ENCODE measurements at places on chromosomes 2 and 18.

GRCh38 chr2:85753525-85754312 is at the start of gene ATOH8:
ATOH8 (plus strand) TSS chr2:85753991; CDS start chr2:85754190, 199 bp downstream.
- DNase-seq: no peak

- no peak for DNase-seq
These were observed 5.1 kb downstream of the AGPS start for GRCh38 chr2:177397481-177398289.

DNA sequence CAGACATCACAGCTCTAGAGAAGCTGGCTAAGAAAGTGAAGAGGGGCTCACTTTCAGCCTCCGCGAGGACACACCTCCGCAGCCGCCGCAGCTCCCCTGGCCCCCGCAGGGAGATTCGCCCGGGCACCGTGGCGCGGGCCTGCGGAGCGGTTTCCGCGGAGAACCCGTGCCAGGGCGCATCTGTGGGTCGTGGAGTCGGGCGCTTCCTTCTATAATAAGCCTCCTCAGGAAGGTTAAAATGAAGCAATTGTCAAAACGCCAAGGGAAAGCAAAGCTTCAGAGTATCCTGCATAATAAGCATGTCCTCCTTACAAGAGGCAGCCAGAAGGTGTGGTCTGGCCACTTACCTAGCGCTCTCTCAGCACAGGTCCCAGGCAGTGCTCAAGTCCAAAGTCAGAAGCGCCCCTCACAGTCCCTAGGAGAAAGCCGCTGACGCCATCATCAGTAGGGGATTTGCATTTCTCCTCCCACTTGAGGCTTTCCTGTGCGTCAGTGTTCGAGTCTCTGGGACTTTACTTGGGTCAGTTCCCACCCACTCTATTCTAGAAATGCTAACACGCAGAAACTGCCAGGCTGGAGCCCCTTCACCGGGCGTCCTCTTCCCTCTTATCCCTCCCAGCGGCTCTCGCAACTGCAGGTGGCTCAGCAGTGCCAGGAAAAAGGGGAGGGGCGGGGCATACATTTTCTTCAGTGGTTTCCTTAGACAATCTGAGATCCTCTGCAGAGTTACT is at the start of gene STAT4:
TSS of gene STAT4 (minus strand) at position 395 of the 731 bp plus-strand sequence. CDS start 2,791 bp downstream, outside the sequence.
- DNase-seq: no peak

GRCh38 chr2:159225025-159226016 is 61.2 kb downstream of the WDSUB1 start:
- DNase-seq: no peak

DNA sequence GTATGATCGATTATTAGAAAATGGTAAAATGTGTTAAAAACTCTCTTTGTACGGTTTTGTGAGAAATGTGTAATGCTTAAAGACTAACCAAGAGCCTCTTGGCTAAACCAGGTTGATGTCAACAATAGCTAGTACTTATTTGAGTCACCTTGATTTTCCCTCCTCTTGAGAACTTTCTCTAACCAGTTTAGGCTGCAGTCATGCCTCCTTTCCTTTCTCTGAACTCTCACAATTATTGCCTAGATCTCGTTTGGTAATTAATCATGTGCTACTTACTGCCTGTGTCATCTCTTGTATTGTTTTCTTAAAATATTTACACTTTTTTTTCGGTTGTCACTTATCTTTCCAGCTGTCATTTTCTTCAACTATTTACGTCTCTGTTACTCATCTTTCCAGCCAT is 1.1 kb upstream of the EPC2 start:
- no peak for DNase-seq

- DNase-seq: no peak
These were observed 800.9 kb downstream of the LRP1B start for GRCh38 chr2:141329964-141330363.

DNA sequence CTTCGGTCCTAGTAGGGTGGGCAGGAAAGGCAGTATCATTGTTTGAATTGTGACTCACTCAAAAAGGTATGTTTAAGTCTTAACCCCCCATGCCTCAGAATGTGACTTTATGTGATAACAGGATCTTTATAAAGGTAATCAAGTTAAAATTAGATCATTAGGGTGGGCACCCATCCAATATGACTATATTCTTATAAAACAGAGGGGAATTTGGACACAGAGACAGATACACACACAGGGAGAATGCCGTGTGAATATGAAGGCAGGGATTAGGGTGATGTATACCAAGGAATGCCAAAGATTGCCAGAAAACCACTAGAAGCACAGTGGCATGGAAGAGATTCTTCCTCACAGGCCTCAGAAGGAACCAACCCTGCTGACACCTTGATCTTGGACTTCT is 281.8 kb downstream of the CLIP4 start:
- DNase-seq: no peak

DNA sequence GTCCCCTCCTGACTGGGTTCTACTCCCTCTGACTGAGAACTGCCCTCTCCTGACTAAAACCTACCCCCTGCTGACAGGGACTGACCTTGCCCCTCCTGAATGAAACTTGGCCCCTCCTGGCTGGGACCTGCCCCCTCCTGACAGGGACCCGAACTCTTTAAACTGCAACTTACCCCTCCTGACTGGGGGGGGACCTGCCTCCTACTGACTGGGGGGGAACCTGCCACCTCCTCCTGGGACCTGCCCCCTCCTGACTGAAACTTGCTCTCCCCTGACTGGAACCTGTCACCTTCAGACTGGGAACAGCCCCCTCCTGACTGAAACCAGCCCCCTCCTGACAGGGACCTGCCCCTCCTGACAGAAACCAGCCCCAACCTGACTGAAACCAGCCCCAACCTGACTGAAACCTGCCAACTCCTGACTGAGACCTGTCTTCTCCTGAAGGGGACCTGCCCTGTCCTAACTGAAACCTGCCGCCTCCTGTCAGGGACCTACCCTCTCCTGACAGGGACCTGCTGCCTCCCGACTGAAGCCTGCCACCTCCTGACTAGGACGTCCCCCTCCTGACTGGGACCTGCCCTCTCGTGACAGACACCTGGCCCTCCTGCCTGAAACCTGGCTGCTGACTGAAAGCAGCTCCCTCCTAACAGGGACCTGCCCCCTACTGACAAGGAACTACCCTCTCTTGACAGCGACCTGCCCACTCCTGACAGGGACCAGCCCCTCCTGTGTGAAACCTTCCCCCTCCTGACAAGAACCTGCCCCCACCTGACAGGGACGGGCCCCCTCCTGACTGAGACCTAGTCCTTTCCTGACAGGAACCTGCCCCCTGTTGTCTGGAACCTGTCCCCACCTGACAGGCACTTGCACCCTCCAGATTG is 87.1 kb downstream of the PXDN start:
- DNase-seq: no peak

DNA sequence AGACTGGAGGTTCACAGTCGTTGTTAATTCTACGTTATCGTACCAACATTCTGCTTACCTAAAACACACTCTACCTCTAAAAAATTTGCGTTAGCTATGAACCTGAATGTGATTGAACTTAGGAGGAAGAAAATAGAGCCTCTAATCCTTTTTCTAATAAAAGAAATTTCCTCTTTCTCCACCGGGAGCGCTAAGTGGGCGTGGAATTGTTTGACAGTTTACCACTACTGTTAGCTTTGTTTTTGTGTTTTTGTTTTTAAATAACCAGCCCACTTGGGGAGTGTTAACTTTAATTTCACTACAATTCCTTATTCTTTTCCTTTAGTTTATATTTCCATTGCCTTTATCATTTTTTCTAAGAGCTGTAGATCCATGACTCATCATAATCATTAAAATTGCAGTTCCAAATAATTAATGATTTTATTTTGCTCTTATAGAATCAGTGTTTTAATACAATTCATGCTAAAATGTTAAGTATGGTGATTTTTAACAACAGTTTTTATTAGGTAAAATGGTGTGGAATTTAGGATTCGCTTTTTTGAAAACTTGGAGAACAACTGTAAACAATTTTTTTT is 55.0 kb upstream of the ITM2C start:
- no peak for DNase-seq

DNA sequence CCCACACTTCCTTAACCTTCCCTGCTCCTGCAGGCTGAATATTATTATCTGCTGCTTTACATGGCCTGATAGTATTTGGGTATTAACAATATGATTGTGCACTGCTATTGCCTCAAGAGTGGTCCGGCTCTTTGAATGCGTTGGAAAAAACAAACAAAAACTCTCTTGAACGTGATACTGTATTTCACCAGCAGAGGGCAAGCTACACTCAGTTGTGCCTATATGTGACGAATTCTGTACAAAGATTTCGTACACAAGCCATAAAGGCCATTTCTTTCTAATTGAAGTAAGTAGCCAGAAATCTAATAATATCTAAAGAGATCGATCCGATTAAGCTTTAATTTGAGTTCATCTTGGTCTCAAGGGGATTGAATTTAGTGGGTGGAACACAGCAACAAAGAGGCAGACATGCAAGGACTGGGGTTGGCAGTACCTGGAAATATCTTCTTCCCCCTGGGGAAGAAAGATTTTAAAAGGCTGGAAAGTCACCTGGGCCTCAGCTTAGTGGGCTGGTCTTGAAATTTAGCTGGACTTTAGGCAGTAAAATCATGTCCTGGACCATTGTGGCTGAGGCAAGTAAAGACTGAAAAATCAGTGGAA is 49.3 kb upstream of the RAB6D start:
- no peak for DNase-seq

DNA sequence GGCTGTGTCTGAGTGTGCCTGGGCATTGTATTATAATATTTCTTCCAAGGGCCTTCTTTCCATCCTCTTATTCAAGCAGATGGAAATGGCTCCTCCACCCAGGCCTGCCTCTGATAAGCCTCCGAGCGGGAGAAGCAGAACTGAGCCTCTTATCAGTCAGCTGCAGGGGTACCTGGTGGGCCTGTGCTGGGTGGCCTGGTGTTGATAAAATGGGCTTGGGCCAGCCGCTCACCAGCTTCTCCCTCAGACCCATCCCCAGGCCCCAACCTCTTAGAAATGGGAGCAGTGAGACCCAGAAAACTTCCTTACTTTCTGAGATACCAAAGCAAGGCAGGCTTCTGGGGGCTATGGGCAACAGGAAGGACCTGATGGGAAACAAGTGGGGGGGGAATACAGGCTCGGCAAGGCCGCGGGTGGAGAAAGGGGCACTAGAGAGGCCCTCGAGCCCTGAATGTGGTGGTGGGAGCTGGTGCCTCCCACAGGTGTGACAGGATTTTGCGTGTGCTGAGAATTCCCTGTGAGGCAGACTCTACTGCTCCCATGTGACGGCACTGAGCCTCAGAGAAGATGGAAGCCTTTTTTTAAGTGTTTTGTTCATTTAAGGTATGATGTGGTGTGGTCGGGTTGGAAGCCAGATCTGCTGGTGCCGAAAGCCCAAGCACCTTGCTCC is 18.3 kb downstream of the GYPC start:
- DNase-seq: no peak

DNA sequence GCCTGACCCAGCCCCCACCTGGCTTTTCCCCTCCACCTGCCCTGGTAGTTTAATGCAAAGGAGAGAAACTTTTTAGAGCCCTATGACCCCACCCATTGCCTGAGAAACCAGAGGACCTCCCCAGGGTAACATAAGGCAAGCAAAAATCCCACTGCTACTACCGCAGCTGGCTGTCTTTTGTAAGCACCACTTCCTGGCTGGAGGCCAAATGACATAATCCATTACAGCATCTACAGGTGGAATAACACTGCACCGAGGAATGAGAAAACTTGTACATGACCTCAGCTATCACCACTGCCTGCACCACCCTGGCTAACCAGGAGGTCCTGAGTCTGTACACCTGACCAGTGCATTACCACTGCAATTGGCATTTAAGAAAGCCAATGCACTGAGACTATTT is 149.6 kb upstream of the GALNT5 start:
- no peak for DNase-seq

DNA sequence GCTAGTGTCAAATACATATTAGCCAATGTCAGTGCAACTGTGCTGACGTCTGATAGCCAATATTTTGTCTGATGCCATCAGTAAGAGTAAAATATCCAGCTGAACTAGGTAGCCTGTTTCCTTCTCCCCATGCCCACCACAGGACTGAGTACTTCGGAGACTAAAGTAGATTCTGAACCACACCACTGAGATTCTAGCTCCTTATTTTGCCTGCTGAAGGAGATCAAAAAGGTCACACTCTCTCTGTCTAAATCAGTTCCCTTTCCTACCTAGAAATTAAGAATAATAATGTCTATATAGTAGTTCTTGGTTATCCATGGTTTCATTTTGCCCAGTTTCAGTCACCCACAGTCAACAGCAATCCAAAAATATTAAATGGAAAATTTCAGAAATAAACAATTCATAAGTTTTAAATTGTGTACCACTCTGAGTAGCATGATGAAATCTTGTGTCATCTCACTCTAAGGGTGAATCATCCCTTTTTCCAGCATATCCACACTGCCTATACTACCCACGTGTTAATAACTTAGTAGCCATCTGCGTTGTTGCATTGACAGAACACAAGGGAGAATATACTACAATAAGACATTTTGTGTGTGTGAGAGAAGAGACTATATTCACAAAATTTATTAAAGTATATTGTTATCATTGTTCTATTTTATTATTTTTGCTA is 1043.3 kb upstream of the PIK3C3 start:
- DNase-seq: no peak

- DNase-seq: no peak
These were observed 82.9 kb upstream of the RNF152 start for GRCh38 chr18:61975526-61976326.

DNA sequence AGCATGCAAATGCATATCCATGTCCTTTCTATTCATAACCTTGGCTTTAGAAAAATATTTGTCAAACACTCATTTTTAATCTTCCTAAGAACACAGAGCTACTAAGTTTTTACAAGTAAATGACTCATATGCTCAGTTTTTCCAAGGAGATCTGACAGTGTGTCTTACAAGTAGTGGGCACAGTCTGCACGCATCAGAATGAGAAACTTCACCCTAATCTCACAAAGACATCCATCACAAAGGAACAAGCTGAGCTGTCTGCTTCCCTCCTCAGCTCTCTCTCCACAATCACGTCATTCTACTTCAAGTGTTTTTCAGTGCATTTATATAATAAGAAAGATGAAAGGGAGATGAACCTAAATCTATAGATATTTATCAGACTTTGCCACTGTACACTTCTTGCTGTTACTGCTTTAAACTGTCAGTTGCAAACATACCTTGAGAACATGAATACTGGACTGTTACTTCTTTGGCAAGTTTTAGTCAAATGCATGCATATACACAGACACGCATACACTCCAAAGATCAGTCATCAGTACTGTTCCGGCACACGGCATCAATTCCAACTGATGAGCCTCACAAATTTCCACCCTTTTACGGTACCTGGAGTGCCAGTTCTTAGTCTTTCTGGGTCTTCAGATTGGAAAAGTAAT is 75.7 kb downstream of the RBMS1 start:
- DNase-seq: no peak

GRCh38 chr2:238231251-238231793 is 8.5 kb downstream of the HES6 start:
- DNase-seq: no peak

DNA sequence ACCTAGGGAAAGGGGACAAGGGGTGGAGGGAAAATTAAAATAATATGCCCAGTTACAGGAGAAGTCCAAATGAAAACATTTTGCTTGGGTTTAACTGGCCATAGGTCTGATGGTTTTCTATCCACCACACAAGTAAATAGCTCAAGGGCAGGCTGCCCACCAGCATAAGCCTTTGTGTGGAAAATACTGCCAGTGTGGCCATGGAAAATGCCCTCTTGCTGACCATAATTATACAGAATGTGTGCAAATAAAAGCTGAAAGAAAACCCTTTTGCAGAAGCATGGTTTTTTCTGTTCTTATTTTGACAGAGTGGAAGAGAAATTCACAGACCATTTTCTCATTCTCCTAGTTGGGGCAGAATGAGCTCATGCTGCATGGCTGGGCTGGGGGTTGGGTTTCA is 111.3 kb upstream of the SIX2 start:
- no peak for DNase-seq
